Neural progenitor cell (in vitro differentiated cells): ENCODE measurements at places on chromosomes 16 and 17. TPM values are rescaled to one million over a fixed set of nuclear protein-coding genes. Genes with fewer than 3 reads are reported as not detected.
A peak's percentile ranks its signal among the peaks of the same experiment; 100 is the strongest.

Gene CACNG4
- total RNA-seq: 0.34 and 1.2 TPM in 2 replicates

DNA sequence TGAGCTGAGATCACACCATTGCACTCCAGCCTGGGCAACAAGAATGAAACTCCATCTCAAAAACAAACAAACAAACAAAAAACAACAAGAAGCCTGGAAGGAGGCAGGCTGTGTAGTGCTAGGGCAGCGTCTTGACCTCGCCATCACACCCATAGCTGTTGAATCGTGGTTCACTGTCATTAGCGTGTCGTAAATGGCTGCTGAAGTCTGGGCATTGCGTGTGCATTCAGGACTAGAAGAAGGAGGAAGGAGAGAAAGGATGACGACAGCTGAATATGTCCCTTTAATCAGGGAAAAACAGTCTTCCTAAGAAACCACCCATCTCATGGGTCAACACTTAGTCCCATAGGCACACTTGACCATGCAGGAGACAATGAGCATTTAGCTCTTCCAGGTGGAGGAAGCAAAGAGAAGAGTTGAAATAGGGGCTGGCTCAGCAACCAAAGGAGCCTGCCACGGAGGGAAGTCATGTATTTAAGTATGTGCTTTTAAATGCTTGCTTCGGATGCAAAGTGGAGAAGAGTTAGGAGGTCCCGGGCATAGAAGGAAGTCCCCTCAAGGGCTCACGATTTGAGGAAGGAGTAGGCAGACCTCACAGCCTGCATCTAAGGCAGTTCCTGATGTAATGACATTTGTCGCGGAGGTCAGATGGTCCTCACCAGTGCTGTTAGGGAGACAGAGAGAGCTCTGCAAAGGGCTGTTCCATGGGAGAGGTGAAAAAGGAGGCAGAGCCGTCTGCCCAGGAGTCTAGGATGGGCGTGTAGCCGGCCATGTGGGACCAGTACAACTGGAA lies 8.8 kb downstream of the PRSS22 start:
- DNase-seq: no peak

GRCh38 chr17:72560303-72561247 lies 439.8 kb downstream of the SOX9 start:
- DNase-seq: peak; percentile 80

DNA sequence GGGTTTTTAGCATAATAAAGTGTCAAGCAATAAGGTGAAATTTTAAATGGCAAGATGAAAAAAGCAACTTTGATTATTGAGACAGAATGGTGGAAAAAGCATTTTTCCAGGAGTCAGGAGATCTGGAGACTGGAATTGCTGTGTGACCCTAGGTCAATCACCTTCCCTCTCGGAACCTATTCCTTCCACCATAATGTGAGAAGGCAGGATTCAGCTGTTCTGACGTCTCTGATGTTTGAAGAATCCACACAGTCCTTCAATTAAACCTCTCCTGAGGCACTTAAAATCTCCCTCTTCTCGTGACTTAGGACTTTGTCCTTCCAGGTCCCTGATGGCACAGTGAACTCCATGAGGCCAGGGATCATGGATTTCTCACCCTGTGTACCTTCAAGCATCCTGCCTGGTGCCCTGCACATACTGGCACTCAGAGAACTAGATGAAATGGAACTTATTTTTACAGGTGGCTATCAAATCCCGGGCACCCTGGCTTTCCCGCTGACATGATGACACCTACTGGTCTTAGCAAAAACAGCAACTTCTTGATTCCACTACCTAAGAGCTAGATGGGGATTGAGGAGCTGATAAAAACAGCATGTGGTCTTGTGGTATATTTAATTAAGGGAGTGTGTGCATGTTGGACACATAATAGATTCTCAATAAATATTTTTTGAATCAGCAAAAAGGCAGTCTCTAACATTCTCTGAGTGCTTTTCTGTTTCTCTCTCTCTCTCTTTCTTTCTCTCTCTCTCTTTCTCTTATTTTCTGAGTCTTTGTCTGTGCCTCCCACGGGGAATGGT lies 2.3 kb upstream of the CCDC182 start:
- peak; percentile 73 for DNase-seq

DNA sequence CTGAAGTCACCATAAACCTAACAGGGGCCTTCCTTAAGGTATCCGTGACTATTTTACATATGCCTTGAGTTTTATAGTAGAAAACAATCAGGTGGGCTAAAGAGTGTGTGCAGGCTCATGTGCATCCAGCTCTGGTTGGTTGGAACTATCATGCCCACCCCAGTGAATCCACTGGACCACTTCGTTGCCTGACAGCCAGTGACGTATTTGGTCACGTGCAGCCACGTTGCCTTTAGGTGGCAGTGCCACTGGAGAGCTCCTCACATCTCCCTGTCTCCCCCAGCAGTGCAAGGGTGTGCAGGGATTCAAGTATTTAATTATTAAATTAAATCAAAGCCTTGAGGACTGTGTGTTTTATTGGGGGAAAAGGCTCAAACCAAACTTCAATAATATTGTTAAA lies 42.1 kb upstream of the DNAH17 start:
- no peak for DNase-seq

DNA sequence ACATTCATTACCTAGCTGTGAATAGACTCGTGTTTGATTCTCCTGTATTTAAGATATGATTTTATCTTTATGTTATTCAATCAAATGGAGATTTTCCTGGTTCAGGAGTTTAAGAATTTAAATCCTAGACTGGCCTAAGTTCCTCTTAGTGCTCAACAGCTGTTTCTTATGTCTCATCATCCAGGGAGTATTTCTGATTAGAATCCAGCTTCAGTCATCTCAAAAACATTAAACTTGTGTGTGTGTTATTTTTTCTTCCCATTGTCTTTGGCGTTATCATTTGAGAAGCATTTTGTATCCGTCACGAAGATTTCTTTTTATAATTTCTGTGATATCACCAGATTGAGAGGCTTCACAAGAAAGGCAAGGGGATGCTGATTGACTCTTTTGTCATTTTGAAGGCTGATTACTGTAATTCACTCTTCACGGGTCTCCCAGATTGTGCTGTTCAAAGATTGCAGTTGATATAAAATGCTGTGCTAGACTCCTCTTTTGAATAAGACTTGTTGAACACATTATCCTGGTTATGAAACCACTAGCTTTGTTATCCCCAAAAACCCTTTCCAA lies 204.8 kb downstream of the CDH8 start:
- no peak for DNase-seq

- no peak for DNase-seq
Measured at GRCh38 chr17:77526259-77526711, 385.5 kb downstream of the SEC14L1 start.

GRCh38 chr16:5430598-5430997 lies 333.0 kb upstream of the EEF2KMT start:
- no peak for DNase-seq

- DNase-seq: no peak
Measured at GRCh38 chr16:4911970-4912386, 25.0 kb downstream of the PPL start.

- DNase-seq: no peak
Measured at GRCh38 chr17:73286863-73287296, 24.9 kb downstream of the CDC42EP4 start.

- no peak for DNase-seq
Measured at GRCh38 chr17:15482476-15482875, 15.1 kb upstream of the CDRT4 start.

DNA sequence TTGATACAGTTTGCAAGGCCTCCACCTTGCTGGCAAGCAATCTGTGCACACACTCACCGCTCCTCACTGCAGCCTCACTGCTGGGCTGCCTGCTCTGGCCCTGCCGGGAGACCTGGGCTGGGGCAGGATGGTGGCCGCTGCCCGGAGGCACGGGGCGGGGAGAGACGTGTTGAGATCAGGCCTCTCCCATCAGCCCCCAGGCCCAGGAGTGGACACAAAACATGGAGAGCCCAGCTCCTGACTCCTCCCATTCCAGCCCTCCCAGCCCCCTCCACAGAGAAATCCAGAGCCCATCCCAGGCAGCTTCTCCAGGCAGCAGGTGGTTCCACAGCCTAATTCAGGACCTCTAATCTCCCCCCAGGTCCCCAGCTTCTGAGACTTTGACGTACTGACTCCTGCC lies 23.1 kb upstream of the RPL38 start:
- DNase-seq: peak; percentile 39

- DNase-seq: no peak
Measured at GRCh38 chr16:59121411-59122261, 387.5 kb upstream of the GOT2 start.

- DNase-seq: no peak
Measured at GRCh38 chr17:42849031-42849430, 2.0 kb upstream of the AOC3 start.

Gene SMARCE1
- 179 and 237 TPM in 2 replicates for total RNA-seq

Gene CCL3
- not detected in 2 replicates for total RNA-seq

- no peak for DNase-seq
Measured at GRCh38 chr17:1273492-1274244, 3.4 kb downstream of the BHLHA9 start.

Gene SCIMP
- total RNA-seq: not detected in 2 replicates

DNA sequence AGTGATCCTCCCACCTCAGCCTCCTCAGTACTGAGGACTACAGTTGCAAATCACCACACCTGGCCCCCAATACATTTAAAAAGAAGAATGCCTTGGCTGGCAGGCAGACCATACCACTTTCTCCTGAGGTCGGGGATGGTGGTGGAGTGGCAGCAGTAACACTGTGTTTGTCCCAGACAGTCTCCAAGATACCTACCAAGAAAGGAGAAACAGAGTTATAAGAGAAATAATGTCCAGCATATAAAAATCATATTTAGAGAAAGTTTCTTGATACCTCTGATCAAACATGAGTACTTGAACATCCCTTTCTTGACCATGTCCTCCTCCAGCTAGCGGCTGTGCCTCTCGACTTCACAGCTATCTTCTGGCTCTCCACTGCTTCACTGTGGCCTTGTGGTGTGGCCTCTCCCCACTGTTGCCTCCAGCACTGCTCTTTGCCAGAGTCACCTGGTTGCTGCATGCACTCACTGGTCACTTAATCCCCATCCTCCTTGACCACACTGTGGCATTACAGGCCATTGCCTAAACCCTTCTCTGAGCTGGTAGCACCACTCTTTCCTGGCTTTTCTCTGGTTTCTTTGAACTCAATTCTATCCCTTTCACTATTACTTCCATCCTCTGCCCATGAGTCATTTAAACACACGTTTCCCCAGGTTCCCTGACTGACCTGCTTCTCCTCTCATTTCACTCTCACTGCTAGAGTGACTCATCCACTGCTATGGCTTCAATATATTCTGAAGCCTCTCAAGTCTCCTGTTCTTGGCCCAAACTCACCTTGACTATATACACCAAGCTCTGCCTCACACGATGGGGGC lies 45.2 kb downstream of the XPO6 start:
- DNase-seq: no peak

DNA sequence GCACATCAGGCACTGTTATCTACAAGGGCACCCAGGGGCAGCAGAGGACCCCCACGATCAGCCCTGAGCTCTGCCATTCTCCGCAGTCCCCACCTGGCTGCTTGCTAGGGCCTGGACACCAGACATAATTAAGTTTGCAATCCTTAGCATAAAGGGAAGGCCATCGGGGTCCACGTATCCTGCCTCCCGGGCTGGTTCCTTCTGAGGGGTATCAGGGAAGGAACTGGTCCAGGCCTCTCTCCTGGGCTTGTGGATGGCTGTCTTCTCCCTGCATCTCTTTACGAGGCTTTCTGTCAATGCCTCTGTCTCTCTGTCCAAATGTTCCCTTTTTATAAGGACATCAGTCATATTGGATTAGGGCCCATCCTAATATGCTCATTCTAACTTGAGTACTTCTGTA lies 77.8 kb downstream of the CYLD start:
- no peak for DNase-seq

Gene SMIM36
- not detected in 2 replicates for total RNA-seq

DNA sequence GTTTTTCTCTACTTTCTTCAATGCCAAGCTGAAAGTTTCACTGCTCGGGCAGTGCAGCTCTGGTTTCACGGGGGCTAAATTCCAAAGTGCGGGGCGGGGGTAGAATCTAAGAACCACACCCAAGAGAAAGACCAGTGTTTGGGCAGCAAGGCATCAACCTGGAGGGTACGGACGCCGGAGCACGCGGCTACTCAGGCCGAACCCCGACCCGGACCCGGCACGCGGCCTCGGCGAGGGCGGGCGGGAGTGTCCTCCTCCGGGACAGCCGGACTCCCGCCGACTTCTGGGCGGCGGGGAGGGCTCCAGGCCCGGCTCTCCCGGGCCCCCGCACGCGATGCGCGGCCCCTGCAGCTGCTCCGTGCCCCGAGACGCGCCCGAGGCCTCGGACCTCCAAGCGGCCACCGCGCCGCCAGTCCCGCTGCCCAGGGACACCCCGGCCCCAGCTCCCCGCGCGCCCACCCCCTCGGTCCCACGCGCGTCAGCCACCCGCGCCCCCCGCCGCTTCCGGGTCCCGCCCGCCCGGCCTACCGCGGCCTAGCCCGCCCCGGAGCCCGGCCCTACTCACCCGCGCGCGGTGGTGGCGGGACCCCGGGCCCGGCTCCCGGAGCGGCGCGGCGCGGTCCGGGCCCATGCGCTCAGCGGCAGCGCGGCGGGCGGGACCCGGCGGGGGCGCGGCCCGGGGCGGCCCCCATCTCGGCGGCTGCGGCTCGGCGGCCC lies 561 bp downstream of the AXIN1 start:
- DNase-seq: peak; percentile 61

DNA sequence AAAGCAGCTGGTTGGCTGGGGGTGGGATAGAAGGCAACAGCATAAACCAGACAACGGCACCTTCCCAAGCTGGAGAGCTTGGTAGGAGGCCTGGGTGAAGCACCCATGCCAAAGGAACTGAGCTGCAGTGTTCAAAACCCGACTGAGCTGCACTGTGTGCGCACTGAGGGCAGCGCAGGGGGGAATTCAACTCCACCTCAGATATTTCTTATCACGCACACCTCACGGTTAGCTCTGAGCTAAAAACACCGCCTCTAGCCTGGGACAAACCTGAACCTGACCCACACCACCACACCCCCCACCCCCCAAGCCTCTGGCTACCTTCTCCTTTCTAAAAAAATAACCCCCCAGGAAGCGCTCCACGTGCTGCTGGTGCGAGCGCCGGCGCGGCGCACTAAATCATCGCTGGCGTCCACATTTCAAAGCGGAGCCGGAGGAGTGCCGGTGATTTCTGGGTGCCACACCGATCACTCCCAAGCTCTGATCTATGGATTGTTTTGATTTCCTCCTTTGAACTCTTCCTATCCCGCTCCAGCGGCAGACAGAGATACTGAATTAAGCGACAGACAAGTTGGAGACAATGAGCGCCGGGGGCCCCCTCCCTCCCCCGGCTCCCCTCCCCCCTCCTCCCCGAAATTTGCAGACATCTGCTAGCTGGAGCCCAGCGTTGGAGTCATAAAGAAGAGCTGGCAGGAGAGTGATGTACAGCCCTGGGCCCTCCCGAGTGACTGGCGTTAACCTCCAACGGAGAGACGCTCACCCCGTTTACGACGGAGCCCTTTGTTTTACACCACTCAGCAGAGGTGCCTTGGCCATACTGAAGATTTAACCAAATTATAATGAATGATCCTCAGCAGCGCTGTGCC lies 85.0 kb downstream of the NOG start:
- peak; percentile 57 for DNase-seq

Gene KRTAP4-9
- total RNA-seq: not detected in 2 replicates

Gene IRX6
- not detected in 2 replicates for total RNA-seq
